ENCODE measurements at places on chromosomes 5 and 9.

- no peak for DNase-seq
Measured at GRCh38 chr5:98735806-98736507, 37.5 kb upstream of the RGMB start.

DNA sequence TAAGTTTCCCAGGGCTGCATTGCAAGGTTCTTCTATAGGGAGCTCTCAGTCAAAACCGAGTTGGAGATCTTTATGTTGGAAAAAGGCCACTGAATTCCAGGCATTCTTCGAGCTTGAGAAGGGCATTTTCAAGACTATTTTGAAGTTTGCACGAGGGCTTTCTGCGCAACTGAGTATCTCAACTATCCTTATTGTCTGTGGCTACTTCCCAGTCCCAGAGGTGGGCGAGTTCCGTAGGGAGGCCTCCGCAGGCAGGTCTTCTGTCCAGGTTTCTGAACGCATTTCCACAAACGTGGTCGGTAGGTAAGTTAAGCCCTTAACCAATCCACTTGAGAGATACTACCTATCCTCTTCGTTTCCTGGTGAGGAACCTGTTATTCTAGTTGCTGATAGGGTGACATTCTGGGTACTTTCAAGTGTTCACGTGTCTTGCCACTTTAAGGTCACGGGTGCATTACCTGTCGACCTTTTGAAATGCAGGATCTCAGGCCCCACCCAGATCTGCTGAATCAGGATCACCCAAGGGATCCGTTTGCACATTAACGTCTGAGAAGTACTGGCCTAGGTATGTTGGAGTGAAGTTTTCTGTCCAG, 51.4 kb upstream of the TJP2 start:
- no peak for DNase-seq

DNA sequence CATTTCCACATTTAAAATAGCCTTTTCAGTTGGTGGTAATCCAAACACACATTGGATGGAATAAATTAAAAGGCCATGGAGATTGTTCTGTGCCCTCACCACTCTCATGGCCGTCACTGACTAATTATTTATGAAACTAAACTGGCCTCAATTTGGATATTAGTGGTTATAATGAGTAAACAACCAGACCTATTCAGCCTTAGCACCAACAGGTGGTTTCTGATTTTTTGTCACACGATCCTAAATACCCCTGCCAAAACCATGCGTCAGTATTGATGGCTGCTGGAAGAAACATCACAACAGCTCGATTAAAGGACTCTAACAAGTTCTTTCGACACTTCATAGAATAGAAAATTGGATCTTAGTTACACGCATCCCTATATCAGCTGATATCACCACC, 276.0 kb upstream of the DAP start:
- DNase-seq, result no peak

GRCh38 chr5:89281766-89282553, 399.0 kb upstream of the MEF2C start:
- DNase-seq, result no peak

DNA sequence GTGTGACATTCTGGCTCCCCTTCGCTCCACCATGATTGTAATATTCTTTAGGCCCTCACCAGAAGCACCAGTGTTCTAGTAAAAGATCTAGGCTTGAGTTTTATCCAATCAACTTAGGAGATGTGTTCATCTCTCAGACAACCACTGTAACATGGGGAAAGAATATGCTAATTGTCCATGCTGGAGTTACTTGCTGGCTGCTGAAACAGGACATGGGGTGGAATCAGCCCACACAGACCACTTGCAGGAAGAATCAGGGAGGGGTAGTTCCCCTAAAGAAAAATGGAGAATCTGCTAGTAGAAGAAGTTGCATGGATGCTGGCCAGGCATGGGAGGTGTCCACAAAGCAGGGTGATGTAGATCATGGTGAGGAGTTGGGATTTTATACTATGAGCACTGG, 86.2 kb downstream of the FEM1C start:
- no peak for DNase-seq

- DNase-seq, result no peak
Measured at GRCh38 chr5:147904110-147904509, 2.2 kb downstream of the C5orf46 start.
